ENCODE measurements at places on chromosomes 13 and 19.

- H3K27me3 ChIP-seq: no peaks in the 10 kb centered on the region
- no peak overlapping the region for H3K4me3 ChIP-seq
- H3K27ac ChIP-seq: no peak overlapping the region
- H3K4me1 ChIP-seq: no peaks in the 10 kb centered on the region
- DNase-seq: no peak
- H3K36me3 ChIP-seq: no peaks in the 10 kb centered on the region
These were observed 114.5 kb downstream of the RXFP2 start for GRCh38 chr13:31853643-31854326.

DNA sequence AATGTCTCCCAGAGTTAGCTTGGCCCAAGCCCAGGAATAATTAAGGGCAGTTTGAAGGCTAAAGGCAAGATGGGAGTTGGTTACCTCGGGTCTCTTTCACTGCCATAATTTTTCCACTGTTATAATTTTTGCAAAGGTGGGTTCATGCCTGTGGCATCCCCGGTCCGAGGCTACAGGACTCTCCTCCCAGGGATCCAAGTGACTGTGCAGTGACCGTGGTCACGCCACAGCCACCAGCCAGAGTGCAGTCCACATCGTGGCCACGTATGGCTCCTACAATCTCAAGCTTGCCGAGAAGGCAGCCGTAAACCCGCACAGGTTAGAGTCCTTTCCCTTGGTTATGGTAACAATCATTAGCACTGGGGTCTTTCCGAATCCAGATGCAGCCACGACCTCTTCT lies 36.8 kb downstream of the C13orf46 start:
- no peaks in the 10 kb centered on the region for H3K36me3 ChIP-seq
- no peak overlapping the region for H3K4me3 ChIP-seq
- H3K27me3 ChIP-seq: no peaks in the 10 kb centered on the region

DNA sequence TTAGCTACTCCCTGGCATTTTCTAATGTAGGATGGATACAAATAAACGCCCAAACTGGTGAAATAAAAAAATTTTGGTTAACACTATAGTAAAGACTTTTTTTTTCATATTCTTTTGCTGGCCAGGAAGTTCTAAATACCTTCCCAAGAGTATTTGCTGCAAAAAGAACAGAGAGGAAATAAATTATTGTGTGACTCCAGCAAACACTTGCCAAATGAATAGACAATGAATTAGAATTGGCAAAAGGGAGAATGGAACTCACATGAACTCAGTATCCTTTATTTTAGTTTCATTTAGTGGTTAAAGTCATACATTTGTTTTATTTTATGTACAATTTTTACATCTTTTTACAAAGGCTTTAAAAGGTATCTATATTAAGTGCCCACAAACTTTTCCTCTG lies 58.1 kb downstream of the LACC1 start:
- H3K27me3 ChIP-seq: no peaks in the 10 kb centered on the region
- no peak overlapping the region for H3K4me3 ChIP-seq
- peaks cover 4% of the 10 kb centered on the region for H3K4me1 ChIP-seq
- DNase-seq: no peak
- H3K27ac ChIP-seq: no peak overlapping the region

- no peaks in the 10 kb centered on the region for H3K27me3 ChIP-seq
- H3K36me3 ChIP-seq: no peaks in the 10 kb centered on the region
These were observed 18.1 kb downstream of the RCBTB2 start for GRCh38 chr13:48514793-48515192.

DNA sequence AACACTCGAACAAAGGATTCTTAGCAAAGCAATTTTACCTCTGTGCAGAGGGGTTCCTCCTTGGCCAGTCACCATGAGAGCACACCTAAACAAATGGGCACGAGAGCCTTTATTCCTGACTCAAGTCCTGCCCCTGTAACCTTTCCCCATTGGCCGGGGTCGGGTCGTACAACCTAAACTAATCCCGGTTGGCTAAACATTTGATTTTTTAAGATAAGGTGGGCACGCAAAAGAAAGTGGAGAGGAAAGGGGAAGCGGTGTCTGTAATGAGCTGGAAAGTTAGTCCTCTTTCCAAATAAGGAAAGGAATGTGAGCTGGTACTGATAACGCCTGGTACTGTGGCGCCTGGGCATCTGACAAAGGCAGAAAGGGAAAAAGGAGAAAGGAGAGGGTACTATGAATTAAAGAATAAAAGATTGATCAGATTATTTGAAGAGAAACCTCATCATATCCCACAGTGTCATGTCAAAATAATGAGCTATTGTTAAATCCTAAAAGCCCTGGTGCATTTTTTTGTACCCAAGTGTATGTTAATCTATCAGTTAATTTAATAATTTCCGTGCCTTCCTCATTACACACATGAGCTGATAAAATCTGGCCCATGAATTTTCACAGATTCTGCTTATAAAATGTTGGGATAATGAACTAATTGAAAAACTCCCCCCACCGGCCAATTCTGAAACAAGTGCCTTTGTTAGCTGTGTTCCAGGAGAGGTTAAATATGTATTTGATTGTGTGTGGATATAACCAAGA lies 335.7 kb downstream of the RFC3 start:
- no peak overlapping the region for H3K27ac ChIP-seq
- peaks cover 40% of the 10 kb centered on the region for H3K27me3 ChIP-seq
- no peak overlapping the region for H3K4me3 ChIP-seq
- no peaks in the 10 kb centered on the region for H3K36me3 ChIP-seq
- DNase-seq: no peak
- peaks cover 9% of the 10 kb centered on the region for H3K4me1 ChIP-seq

DNA sequence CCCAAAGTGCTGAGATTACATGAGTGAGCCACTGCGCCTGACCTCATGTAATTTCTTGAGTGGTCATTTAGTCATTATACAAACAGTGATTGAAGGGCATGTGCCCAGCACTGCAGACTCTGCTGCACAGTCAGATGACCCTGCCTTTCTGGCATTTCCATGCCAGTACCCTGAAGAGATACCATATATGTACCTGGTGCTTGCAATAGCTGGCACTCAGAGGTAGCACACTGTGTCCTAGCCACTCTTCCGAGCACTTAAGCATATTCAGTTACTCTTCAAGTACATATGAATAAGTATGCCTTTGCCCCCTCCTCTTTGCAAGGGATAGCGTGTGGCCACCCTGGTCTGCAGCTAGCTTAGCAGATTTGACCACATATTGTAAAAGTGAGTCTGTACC lies 15.5 kb downstream of the STX10 start:
- H3K36me3 ChIP-seq: peaks cover 32% of the 10 kb centered on the region
- no peak for DNase-seq
- no peak overlapping the region for H3K4me3 ChIP-seq
- no peaks in the 10 kb centered on the region for H3K4me1 ChIP-seq
- no peaks in the 10 kb centered on the region for H3K27me3 ChIP-seq

DNA sequence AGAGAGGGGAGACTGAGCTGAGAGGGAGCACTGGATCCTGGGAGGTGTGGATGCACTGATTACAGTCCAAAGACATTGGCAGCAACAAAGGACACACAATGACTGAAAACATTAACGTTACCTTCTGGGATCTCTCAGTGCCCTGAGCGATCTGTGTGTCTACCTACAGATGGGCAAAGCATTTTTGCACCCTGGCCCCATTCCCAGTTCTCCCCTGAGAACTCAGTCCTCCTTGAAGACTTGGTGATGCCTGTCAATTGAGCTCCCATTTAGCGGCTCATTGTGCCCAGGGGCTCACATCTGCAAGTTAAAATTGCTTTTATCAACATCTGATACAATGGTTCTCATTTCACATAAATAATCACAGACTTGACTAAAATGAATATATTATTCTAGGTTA lies 62.5 kb downstream of the CDADC1 start:
- H3K4me3 ChIP-seq: no peak overlapping the region
- H3K27me3 ChIP-seq: no peaks in the 10 kb centered on the region
- no peak overlapping the region for H3K27ac ChIP-seq
- peaks cover 9% of the 10 kb centered on the region for H3K4me1 ChIP-seq
- DNase-seq: no peak

DNA sequence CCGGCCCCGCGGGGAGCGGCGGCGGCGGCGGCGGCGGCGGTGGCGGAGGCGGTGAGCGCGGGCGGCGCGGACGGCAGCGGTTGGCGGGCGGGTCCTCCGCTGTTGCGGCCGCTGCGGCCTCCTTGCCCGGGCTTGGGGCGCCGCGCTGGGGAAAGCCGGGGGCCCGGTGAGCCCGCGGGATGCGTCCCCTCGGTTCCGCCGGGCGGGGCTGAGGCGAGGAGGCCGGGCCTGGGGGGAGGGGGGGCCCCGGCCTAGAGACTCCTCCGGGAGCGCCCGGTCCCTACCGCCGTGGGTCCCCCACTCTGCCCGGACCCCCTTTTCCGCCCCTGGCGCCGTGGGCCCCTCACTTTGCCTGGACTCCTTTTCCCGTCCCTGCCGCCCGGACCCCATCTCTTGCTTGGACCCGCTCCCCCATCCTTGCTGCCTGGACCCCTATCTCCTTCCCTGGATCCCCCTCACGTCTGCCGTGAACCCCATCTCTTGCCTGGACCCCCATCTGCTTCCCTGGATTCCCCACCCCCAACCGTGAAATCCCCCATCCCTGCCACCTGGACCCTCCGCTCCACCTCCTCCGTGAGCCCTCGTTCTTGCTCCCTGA lies 28.6 kb upstream of the NDUFS7 start:
- peak overlapping the region; percentile 94 for H3K4me3 ChIP-seq
- H3K36me3 ChIP-seq: no peaks in the 10 kb centered on the region
- no peaks in the 10 kb centered on the region for H3K27me3 ChIP-seq
- H3K27ac ChIP-seq: peak overlapping the region; percentile 94
- peaks cover 33% of the 10 kb centered on the region for H3K4me1 ChIP-seq

GRCh38 chr13:20828539-20829364 lies 55.0 kb upstream of the EEF1AKMT1 start:
- H3K27ac ChIP-seq: peak overlapping the region; percentile 2
- DNase-seq: no peak
- no peaks in the 10 kb centered on the region for H3K36me3 ChIP-seq
- peaks cover 14% of the 10 kb centered on the region for H3K4me1 ChIP-seq
- no peak overlapping the region for H3K4me3 ChIP-seq

DNA sequence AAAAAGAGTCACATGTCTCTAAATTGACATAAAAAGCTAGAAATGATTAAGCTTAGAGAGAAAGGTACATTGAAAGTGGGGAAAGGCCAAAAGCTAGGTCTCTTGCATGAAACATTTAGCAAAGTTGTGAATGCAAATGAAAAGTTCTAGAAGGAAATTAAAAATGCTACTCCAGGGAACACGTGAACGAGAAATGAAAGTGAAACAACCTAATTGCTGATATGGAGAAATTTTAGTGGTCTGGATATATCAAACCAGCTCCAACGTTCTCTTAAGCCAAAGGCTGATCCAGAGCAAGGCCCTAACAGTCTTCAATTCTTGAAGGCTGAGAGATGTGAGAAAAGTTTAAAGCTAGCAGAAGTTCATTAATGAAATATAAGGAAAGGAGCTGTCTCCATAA lies 419.8 kb downstream of the SLITRK6 start:
- no peak for DNase-seq
- H3K27ac ChIP-seq: no peak overlapping the region
- H3K4me1 ChIP-seq: no peaks in the 10 kb centered on the region
- H3K27me3 ChIP-seq: no peaks in the 10 kb centered on the region
- no peak overlapping the region for H3K4me3 ChIP-seq

GRCh38 chr13:109678459-109678858 lies 107.9 kb downstream of the IRS2 start:
- no peak overlapping the region for H3K4me3 ChIP-seq
- H3K4me1 ChIP-seq: no peaks in the 10 kb centered on the region
- no peaks in the 10 kb centered on the region for H3K36me3 ChIP-seq
- DNase-seq: no peak
- no peaks in the 10 kb centered on the region for H3K27me3 ChIP-seq
- H3K27ac ChIP-seq: no peak overlapping the region

DNA sequence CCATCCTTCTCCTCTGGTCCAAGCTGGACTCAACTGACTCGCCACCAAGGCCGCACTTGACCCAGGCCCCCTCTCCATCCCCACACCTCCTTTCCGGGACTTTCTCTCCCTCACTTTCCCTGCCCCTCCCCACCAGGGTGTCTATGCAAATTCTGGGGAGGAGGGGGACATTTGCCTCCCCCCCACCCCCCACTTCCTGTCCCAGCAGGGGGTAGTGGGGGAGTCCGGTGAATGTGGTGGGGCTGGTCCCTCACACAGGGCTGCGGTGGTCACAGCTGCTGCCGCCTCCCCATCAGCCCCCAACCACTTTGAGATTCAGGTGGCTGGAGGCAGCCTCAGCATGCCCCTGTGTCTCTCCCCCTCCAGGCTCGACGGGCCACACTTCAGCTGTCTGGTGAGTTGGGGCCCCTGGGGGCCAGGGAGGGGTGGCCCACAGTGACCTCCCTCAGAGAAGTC lies 870 bp downstream of the SPIB start:
- H3K4me3 ChIP-seq: no peak overlapping the region
- H3K27ac ChIP-seq: no peak overlapping the region
- H3K36me3 ChIP-seq: no peaks in the 10 kb centered on the region
- no peaks in the 10 kb centered on the region for H3K4me1 ChIP-seq
- DNase-seq: no peak

Data from esophagus squamous epithelium (tissue), 5 donors.